Stimulated activated CD8-positive, alpha-beta memory T cell treated with anti-CD3 and anti-CD28 coated beads, Interleukin-7, amount 100 ng/mL, for 1 hour (primary cell): ENCODE measurements at places on chromosomes 7 and 10.

GRCh38 chr7:87875151-87876039, 765 bp downstream of the SLC25A40 start:
- DNase-seq: no peak

DNA sequence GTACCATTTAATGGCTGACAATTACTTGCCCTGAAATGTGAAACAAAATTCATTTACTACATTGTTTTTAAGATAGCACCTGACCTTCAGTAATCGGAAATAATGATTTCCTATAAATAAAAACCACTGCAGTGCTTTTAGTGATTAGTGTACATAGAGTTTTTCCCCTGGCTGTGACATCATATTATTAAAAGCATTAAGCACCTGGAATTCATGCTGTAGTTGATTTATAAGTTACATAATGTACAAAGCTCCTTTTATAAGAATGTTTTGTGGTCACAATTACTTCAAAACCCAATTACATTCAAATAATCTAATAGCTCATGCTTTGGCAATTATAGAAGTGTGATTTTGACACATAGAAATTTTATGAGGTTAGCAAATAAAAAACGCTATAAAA, 44.3 kb upstream of the EIF4H start:
- no peak for DNase-seq

DNA sequence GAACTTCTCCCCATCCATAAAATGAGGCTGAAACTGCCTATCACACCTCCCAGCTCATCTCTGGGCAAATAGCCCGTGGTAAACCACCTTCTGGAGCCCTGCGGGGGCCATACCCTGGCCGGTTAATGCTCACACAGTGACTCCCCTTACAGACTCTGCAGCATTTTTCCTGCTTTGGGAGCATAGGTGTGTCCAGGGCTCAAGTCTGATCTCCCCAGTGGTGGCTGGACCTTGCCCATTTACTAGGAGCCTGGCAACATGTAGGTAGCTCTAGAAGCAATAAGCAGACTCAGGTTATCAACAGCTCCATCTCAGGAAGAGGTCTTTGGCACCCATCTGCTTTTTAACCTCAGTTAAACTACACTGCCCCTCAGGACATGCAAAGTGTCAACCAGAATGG, 5.5 kb upstream of the CDHR1 start:
- no peak for DNase-seq

GRCh38 chr7:151246851-151247580, 1.5 kb downstream of the SMARCD3 start:
- DNase-seq: no peak

GRCh38 chr7:28296571-28297483, 115.5 kb upstream of the CREB5 start:
- peak; percentile 11 for DNase-seq

- peak; percentile 38 for DNase-seq
Observed at GRCh38 chr10:26486990-26487850, 49.1 kb downstream of the APBB1IP start.

- no peak for DNase-seq
Observed at GRCh38 chr10:52740913-52741675, 31.5 kb downstream of the MBL2 start.

DNA sequence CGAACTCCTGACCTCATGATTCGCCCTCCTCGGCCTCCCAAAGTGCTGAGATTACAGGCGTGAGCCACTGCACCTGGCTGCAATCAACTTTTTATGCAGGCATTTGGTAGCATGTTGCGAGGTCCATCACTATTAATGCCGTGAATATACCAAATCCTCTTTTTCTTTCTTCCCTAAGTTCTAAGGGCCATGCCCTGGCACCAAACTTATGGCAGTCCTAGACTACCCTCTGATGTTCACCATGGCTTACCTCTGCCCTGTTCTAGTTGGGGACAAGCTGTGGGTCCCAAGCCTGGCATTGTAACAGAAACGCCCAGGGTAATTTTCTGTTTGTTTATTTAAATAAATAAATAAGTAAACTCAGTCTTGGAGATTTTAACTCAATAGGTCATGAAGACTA, 13.3 kb downstream of the PRSS2 start:
- no peak for DNase-seq

- DNase-seq: no peak
Observed at GRCh38 chr10:93566435-93567276, at the start of gene FFAR4. Gene FFAR4 (plus strand): TSS chr10:93566665. CDS start chr10:93566721, 56 bp downstream.
